Adipocyte (in vitro differentiated cells): ENCODE measurements at places on chromosomes 1 and 21.

GRCh38 chr1:31793586-31794285, 22.1 kb downstream of the SPOCD1 start:
- DNase-seq = no peak

DNA sequence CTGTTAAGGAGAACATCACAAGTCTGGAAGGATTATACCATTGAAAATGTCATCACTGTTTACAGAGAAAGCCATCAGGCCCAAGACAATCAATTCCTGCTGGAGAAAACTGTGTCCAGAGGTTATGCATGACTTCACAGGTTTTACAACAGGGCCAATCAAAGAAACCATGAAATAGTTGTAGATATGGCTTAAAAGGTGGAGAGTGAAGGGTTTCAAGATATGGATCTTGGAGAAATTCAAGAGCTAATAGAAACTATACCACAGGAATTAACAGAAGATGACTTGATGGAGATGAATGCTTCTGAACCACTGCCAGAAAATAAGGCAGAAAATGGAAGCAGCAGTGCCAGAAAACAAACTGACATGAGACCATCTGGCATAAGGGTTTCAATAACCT, 30.2 kb downstream of the USP1 start:
- DNase-seq = peak; percentile 23

- no peak for DNase-seq
Observed at GRCh38 chr1:233496993-233497392, 116.9 kb upstream of the KCNK1 start.

- no peak for DNase-seq
Observed at GRCh38 chr21:45640888-45641479, 2.5 kb upstream of the PCBP3 start.

- DNase-seq = peak; percentile 36
Observed at GRCh38 chr21:27425574-27425973, 458.7 kb upstream of the ADAMTS5 start.

DNA sequence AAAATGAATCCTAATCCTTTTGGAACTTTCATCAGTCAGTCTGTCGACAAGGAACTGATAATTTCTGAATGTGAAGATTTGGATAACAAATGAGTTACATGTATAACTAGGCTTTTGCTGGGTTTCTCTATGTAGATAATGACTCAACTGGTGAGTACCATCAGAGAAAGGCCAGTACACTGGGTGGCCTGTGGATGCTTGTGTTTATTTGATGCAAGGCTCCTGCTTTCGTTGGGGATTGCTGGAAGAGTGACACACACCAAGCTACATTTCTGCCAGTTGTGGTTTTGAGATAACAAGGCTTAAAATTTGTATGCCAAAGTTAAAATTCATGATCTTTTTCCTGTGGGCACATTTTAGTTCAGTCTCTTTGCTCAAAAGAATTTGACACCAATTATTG, 115.7 kb upstream of the UBE2U start:
- DNase-seq = peak; percentile 75

DNA sequence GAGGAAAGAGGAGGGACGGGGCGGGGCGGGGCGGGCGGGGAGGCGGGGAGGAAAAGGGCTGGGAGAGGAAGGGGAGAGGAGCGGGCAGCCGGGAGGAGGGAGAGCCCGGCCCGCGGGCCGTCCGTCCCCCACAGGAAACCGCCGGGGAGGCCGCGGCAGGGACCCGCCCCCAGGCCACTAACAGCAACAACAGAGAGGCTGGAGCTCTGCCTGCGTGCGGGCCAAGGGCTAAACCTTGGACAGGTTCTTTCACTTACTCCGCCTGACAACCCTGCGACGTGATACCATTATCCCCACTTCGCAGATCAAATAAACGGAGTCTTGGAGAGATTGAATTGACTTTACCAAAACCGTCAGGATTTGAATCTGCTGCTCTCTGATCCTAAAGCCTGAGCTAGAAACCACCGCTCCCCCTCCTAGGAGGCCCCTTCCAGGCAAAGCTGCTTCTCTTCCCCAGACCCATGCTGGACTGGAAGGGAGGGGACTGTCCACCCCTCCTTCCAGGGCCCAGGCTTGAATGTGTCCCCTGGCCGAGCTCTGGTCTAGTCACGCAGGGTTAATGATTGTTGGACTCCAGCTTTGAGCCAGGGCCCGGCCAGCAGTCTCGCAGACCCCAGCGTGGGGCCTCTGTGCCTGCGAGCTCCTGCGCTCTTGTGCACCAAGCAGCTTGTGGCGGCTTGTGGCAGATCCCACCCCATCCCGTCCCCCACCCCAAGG, at the start of gene EVA1B:
TSS of gene EVA1B (minus strand) at position 10 of the 717 bp plus-strand sequence. CDS start 608 bp downstream, outside the sequence.
- DNase-seq = peak; percentile 92

GRCh38 chr21:17793246-17794123, 25.7 kb downstream of the C21orf91 start:
- peak; percentile 47 for DNase-seq

- no peak for DNase-seq
Observed at GRCh38 chr1:222995620-222996309, 147.3 kb downstream of the TLR5 start.

- DNase-seq = no peak
Observed at GRCh38 chr1:236103059-236103458, 38.2 kb upstream of the NID1 start.

GRCh38 chr1:2526824-2527555, 594 bp upstream of the PANK4 start:
- peak; percentile 48 for DNase-seq

- DNase-seq = no peak
Observed at GRCh38 chr1:230256896-230257295, 169.2 kb downstream of the PGBD5 start.

DNA sequence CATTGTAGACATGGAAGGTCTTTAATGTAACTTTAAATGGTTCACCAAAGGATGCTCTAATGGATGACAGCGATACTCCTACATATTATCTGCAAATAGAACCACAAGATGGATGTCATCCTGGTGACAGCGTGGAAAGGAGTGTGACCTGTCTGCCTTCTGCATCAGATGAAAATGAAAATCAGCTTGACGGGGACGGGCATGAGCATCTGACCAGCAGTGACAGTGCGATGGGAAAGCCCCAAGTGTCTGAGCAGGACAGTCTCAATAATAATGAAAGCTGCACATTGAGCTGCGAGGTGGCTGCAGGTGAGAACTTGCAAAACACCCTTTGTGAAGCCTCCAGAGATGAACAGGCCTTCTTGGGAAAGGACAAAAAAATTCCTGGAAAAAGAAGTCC, 25.2 kb downstream of the CNST start:
- no peak for DNase-seq

- no peak for DNase-seq
Observed at GRCh38 chr1:206035027-206035426, 11.3 kb upstream of the CTSE start.

DNA sequence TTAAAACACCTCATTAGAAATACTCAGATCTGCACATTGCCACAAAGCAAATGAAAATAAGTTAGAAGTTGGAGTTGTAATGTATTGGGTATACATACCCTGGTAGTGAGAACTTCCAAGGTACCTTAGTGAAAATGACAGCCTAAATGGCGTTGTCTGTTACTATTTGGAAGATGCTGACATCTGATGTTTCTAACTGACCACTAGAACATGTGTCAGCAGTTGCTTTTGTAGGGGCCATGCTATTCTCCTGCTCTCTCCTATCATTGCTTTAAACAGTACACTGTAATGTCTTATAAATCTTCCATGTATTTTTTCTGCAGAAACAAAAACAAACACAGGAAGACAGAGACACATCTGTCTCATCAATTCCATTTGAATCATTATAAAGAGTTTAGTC, 40.1 kb downstream of the LAMC1 start:
- no peak for DNase-seq

DNA sequence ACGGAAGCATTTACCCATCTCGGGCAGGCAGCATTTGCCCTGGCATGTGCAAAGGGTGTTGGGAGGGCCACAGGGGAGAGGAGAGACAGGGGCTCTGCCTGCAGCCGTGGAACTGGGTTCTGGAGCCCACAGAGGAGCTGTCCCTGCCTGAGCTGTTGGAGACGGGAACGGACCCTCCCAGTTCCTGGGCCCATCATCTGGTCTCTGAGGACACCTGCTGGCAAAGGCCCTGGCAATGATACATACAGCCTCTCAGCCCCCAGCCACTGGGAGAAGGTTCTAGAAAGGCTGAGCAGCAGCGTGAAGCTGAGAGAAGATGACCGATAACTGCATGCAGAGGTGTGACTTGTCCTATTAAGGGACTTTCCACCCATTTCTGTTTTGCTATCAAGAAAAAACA, 31.4 kb downstream of the FAAP20 start:
- DNase-seq = no peak

- DNase-seq = no peak
Observed at GRCh38 chr1:220353229-220354012, 81.2 kb upstream of the RAB3GAP2 start.

GRCh38 chr1:17359808-17360207, 12.2 kb upstream of the PADI6 start:
- DNase-seq = no peak

DNA sequence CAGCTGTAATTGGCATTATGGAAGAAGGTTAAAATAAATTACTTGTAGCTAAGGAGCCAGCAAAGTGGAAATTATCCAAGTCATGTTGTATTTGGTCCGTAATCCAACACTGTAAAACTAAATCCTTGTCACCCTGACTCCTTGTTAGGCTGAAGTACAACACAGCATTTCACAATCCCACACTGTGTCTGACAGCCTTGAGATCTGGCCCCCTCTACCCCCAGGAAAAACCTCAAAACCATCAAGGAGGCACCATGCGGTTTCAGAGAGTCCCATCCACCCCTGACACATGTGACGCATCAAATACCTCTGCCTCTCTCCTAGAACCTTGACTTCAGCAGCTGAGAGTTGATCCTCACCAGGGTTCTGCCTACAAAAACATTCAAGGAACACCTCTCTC, 41.0 kb downstream of the LMX1A start:
- no peak for DNase-seq

GRCh38 chr1:147847831-147848230, 54.8 kb upstream of the GJA8 start:
- DNase-seq = no peak

DNA sequence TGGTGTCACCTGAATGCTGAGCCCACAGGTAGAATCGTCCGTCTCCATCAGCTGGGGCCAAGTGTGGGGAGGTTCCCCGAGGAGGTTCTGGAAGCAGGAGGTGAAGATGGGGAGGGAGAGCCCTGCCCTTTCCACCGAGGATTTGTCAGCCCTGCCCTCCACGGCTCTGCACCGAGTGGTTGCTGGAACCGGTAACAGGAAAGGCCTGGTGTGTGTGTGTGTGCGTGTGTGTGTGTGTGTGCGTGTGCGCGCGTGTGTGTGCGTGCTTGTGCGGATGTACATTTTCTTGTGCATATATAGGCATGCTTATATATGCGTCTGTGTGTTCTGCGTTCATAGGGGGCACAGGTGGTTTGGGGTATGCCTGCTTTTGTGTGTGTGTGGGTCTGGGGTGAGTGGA, 3.5 kb downstream of the NBL1 start:
- DNase-seq = no peak
